Pancreas (tissue), 10 donors: ENCODE measurements at places on chromosomes 1 and 21.

DNA sequence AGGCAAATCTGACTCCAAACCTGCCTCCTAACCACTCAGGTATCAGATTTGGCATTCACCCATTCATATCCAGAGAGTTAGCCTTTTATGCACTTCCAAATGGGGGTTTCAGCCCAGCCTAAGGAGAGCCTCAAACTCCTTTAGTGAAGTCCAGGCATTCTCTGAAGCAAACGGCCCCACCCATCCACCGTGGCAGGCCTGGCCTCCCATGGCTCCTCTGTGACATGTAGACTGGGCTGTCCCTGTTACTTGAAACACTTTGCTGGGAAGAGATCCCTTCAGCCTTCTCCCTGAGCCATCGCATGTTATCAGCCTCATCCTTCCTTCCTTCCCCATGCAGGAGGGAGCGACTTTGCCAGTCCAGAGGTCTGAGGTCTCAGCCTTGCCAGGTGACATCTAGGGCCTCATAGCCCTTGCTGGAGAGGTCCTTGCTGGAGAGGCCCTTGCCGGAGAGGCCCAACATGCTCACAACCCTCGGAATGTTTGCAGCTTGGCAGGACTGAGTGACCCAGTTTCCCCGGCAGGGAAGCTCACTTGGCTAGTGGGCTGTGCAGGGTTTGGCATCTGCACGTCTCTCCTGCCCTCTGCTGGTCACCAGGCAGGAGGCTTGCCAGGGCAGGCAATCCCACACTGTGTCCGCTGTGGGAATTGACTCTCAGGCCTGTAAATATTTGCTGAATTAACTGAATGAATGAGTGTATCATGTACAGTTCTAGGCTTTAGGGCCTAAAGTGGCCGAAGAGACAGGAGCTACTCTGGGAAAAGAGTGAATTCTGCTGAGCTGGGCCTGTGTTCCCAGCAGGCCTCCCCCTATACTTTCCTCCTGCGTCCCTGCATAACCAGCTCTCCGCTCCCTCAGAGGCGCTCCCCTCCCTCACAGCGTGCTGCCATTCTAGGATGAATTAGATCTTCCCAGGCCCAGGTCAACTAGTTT is 26.7 kb upstream of the RBM15 start:
- DNase-seq, result peak; percentile 74

GRCh38 chr21:15190837-15191236 is 126.0 kb upstream of the NRIP1 start:
- no peak for DNase-seq

GRCh38 chr1:8813016-8813763 is 4.2 kb downstream of the RERE start:
- DNase-seq, result no peak

DNA sequence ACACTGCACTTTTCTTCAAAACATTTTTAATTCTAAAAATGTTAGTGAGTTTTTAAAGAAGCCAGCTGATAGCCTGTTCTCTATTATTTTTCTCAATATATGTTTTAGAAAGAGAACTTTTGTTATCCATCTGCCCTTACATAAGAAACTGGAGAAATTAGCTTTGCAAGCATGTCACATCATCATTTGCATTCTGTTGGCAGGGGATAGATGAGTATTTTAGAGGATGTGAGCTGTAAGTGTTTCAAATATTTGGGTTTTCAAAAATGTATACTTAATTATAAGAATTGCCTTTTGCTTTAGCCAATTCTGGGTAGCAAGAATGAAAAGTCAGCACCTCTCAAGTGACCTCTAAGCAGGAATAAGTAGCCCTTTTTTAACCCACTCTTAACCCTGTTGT is 7.4 kb downstream of the NFIA start:
- DNase-seq, result no peak

- DNase-seq, result no peak
These were observed 18.6 kb upstream of the RGS8 start for GRCh38 chr1:182702826-182703524.

GRCh38 chr1:219749370-219749769 is 136.5 kb upstream of the ZC3H11B start:
- no peak for DNase-seq

DNA sequence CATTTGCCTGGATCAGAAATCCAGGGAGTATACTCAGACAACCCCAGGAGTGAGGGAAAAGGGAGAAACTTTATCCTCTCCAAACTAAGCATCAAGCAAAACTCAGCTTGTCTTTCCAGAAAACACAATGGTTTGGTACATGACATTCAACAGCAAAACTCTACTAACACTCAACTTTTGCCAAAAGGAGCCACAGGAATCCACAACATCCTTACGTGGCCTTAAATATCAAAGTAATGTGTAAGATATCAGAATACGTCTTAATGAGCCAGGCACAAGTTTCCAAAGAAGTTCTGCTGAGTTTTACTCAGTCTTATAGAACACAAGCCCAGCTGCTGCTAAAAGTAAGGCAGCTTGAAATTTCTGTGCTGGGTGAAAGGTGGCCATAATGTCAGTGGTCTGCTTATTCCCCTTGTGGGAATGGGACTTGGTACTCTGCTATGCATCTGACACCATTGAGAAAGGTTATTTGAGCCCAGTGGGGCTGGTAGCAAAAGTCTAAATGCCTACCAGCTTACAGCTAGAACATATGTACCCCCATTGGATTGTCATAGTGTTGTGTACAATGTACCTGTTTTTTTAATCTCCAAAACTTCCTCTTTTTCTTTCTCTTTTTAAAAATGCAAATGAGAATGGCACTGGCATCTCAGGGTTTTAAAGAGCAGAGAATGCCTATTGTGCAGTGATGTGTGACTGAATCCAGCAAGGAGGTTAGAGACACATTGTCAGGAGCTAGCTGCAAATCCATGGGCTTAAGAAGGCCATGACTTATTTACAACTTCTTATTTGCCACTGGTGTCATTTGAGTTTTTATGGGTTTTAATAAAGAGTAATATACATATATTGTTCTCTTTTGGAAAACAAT is 62.0 kb upstream of the ST6GALNAC3 start:
- no peak for DNase-seq

DNA sequence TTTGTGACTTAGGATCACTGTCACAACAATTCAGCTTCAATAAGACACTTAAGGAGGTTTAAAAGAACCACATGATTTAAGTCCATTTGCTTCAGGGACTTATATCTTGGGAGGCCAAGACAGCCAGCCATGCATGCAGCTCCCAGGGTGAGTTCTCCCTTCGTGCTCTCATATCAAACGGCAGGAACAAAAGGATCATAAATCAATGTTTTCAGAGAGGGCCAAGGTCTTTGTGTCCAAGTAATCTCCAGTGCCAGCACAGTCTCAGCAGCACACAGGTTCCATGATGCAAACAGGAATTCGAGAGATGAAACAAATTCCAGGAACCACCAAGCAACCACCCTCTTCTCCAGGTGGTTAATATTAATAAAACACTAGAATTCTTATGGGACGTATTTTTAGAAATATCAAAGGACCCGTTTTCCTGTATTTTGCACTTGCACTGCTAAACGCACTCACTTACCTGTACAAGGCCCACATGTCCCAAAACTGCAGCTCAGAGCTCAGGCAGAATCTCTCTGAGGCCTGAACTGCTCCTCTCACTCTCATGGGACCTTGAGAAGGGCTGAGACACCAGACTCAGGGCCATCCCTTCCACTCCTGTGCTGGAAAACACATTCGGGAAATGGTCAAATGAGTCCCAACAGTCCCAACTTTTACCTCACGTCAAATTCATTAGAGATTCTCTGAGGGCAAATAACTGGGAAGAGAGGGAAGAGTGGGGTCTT is 100.0 kb upstream of the RAB4A start:
- DNase-seq, result no peak

- DNase-seq, result no peak
These were observed 53.6 kb downstream of the CAPN8 start for GRCh38 chr1:223611936-223612335.
